ENCODE measurements at places on chromosomes 11 and 22.

- DNase-seq = no peak
Observed at GRCh38 chr22:43983808-43984207, 28.6 kb downstream of the SAMM50 start.

GRCh38 chr11:69705351-69705811 is 1.6 kb upstream of the FGF19 start:
- no peak for DNase-seq

DNA sequence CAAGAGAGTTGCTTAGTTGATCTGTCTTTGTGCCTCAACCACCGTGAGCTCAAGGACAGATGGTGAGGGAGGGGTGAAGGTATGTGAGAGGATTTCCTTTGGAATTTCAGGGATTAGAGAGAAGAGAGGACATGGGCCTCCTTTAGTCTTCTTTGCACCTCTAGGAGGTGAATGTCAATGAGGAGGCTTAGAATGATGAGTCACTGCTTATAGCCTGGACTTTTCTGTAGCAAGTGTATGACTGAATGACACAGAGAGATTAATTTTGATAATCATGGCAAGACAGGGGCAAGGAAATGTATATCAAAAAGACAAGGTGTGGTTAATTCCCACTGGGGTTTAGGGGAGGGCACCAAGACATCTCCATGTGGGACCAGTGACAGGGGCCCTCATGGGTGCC is 947.3 kb upstream of the TENM4 start:
- DNase-seq = no peak

- DNase-seq = no peak
Observed at GRCh38 chr11:22792497-22792896, 37.1 kb downstream of the SVIP start.

DNA sequence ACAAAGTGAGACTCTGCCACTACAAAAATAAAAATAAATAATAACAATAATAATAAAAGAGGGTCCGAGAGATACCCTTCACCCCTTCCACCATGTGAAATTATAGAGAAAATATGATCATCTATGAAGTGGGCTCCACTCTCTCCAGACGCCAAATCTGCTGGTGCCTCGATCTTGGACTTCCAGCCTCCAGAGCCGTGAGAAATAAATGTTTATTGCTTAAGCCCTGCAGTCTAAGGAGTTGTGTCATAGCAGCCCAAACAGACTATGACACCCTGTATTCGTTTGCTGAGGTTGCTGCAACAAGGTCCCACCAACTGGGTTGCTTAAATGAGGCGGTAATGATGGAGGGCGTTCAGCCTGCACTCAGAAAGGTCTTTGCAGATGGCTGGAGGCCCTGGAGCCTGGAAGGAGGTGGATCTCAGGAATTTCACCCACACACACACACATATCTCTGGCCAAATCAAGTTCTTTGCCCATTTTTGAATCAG is 7.6 kb upstream of the SEPTIN5 start:
- no peak for DNase-seq

- DNase-seq = no peak
Observed at GRCh38 chr11:134527382-134528243, 115.6 kb upstream of the B3GAT1 start.

DNA sequence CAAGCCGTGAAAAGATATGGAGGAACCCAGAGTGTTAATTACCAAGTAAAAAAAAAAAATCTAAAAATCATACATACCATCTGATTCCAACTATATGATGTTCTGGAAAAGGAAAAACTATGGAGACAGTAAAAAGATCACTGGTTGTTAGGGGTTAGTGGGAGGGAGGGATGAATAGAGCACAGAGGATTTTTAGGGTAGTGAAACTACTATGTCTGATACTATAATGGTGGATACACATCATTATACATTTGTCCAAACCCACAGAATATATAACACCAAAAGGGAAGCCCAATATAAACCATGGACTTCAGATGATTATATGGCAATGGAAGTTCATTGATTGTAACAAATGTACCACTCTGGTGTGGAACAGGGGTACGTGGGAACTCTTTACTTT is 74.1 kb downstream of the ENTHD1 start:
- DNase-seq = no peak

DNA sequence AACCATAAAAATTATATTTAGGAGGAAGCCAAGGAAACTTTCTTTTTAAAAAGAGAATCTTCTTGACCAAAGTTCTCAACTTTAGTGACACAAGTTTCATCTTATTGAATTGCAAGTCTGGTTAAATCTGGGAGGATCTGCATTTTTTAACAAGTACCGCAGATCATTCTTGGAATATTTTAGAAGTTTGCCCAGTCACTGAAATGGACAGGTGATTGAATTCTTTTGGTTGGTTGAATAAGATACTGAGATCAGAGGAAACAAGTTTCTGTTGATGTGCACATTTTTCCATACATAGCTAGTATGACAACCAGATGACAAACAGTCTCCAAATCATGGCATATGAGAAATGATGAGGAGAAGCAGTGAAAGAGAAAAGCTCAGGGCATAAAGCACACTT is 50.2 kb downstream of the SLN start:
- DNase-seq = no peak

GRCh38 chr11:70400643-70401042 is 2.3 kb downstream of the CTTN start:
- no peak for DNase-seq

- no peak for DNase-seq
Observed at GRCh38 chr22:46052801-46053562, 76.0 kb upstream of the WNT7B start.

DNA sequence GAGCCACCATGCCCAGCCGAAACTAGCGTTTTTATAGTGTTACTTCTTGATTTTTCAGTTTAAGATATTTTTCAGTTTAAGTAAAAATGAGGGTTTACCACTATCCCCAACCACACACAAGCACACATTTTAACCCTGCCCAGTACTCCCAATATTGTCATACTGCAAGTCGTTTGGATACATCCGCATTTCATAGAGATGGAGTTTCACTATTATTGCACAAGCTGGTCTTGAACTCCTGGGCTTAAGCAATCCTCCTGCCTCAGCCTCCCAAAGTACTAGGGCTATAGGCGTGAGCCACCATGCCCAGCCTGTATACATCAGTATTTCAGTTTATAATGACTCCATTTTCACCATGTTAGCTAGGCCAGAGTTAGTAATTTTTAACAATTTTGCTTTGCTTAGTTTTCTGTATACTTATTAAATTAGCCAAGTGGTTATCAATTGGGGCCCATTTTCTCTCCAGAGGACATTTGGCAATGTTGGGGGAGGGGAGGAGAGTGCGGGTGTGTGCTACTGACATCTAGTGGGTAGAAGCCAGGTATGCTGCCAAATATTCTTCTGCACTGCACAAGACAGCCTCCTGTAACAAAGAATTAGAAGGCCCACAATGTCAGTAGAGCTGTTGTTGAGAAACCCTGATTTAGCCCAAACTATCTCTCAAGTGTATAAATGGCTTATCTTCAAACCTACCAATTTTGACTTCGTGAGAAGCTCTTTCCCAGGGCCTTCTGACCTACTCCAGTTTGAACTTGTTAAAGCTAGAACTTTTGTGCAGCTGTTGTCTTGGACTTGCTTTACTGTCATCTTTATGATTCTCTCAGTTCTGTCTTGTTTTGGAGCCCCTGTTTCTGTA is 7.3 kb downstream of the USP47 start:
- no peak for DNase-seq

- no peak for DNase-seq
Observed at GRCh38 chr11:65380460-65381119, 1.9 kb downstream of the SLC25A45 start.

DNA sequence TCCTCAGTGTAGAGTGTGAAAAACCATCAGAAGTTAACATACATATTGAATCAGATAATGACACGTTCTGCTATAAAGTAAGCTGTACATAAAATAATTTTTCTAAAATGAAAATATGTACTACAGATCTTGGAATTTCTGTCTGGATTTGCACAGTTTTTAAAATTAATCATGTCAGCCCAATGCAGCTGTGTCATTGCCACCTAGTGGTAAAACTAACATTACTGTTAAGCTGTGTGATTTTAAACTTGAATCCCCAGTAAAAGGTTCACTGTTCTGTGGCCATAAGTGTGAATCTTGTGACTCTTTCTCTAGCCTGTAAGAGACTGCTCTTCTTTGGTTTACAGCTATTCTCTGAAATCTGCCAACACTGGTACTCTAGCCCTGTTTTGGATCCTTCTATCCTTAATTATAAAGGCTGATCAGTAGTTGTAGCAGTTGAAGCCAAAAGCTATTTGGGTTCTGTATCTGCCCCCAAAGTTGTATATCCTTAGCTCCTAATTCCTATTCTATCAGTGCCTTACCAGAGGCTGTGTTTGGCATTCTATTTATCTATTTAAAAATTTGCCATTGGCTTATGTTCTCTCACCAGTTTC is 4.0 kb downstream of the JRKL start:
- no peak for DNase-seq

DNA sequence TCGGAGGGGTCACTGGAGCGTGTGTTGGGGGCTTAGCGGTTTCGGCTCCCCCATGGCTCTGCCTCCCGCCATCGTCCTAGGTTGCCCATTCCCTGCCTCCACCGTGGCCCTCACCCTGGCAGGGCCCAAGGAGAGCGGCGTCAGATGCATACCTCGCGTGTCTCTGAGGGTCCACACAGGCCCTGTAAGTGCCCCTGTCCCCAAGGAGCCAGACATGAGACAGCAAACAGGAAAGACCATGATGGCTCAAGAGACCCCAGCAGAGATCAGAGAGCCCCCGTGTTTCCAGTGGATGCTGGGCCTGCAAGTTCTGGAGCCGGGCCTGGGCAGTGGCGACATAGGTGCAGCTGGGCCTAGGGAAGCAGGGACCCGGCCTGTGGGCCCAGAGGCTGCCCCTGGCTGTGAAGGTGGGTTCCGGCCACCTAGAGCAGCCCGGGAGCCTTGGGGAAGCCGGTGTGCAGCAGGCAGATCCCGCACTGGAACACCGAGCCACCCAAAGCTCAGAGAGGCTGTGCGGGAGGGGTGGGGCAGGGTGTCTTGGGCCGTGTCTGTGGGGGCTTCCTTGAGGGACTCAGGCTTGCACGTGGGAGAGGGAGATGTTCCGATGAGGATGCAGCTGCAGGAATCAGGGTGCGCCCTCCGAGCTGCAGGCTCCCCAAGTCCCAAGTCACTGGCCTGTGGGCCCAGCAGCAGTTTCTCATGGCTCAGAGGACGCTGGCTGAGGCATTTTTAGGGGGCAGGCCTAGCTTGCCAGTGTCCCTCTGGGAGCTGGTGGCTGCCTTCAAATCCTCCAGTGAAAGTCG is 126.4 kb downstream of the KCNQ1OT1 start:
- no peak for DNase-seq

GRCh38 chr22:20131597-20131858 is at the start of gene ZDHHC8:
Gene ZDHHC8, plus strand, starts transcription at chr22:20131804. Its CDS starts 144 bp downstream, at chr22:20131948.
- no peak for DNase-seq

GRCh38 chr11:44632466-44633123 is 67.1 kb downstream of the CD82 start:
- no peak for DNase-seq

DNA sequence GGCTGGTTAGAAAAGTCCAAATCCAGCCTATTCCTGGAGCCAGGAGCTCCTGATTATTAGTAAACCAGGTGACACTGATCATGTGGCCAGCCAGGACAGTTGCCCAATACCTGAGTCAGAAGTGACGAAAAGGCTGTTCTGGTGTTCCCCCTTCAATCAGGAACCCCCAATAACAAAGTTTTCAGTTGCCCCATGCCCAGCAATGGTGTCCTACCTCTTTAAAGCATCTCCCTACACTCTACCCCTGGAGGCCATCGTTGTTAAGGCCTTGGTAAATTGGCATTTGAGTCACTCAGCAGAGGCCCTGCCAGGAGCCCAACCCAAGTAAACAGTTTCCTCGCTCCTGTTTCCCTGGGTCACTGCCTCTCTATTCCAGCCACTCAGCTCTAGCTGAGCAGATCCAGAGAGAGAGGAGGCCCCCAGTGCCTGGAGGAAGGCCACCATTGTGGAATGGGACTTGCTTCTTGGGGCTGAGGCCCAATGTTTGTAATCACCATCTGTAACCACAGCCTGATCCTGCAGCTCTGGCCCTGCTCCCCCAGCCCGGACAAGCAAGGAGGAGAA is 25.0 kb downstream of the ARHGAP1 start:
- peak; percentile 63 for DNase-seq

DNA sequence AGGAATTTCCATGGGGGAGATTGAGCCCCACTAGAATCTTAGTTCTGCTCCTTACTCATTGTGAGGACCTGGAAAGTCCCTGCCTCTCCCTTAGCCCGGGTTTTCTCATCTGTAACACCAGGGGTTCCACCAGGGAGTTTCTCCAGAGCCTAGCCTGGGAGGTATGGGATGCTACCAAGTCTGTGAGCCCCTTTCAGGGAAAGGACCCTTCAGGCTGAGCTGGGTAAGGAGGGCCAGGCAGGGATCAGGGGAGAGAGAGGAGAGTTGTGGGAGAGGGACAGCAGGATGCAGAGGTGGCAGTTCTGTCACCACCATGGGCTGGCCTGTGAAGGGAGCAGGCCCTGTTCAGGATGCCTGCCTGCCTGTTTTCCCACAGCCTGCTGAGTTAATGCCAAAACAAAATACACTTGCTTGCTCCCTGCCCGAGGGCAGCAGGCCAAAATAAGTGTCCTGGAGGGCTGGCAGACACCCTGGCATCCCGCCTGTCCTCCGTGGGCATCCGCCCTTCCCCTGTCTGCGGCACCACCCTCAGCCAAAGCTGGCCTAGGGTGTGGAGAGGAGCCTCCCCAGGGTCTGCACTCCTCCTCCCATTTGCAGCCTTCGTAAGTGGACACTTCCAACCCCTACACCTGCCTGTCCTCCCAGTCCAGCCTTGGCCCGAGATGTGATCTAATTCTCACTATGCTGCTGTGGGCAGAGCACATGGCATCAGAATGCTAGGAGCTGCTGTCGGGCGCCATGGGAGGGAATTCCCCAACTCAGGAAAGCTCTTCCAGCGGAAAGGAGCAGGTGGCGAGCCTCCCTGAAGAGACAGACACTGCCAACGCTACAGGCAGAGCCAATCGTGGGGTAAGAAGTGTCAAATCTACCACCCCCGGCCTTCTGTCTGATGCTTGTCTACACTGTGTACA is 5.9 kb upstream of the FCHSD2 start:
- no peak for DNase-seq

DNA sequence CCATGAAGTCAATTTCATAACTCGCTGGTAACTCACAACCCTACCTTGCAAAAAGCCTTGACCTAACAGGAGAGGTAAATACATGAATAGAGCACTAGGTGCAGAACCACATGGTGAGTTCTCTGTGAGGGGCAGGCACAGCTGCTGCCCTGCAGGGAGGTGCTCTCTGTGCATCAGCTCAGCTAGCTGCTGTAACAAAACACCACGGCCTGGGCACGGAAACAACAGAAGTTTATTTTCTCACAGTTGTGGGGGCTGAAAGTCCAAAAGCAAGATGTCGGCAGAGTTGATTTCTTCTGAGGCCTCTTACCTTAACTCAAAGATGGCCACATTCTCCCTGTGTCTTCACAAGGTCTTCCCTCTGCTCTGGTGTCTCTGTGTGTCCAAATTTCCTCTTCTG is 13.0 kb upstream of the MRPL11 start:
- DNase-seq = no peak

DNA sequence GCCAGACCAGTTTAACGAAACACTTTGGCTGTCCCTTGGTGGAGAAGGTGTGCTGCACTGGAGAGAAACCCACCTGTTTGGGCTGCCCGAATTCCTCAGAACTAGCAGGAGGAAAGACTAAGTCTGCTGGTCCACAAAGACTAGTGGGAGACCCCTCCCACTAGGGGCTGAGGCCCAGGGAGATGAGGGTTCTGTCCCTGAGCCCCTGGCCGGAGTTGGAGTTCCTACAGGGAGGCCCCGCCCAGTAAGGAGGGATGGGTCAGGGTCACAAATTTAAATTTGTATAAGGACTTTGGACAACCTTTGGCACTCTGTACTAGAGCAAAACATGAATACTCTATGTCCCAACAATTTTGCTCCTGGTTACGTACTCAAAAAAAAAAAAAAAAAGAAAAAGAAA is 200.8 kb upstream of the C11orf87 start:
- no peak for DNase-seq

Measured in AG09319 (cell line).